ENCODE measurements at places on chromosomes 11 and 22. TPM values are rescaled to one million over a fixed set of nuclear protein-coding genes. Genes with fewer than 3 reads are reported as not detected.

Gene CASTOR1
- total RNA-seq, result 10.4 TPM

Gene ARL14EP
- 23.4 TPM for total RNA-seq

Gene SNAP29
- 9.2 TPM for total RNA-seq

Gene GDPD4
- total RNA-seq, result not detected

Gene ARFGAP3
- 72.2 TPM for total RNA-seq

Gene RNF215
- 30.5 TPM for total RNA-seq

Gene OR52M1
- total RNA-seq, result not detected

Gene CRACR2B
- total RNA-seq, result 0.78 TPM
